ENCODE measurements at places on chromosomes 3 and 15.

GRCh38 chr3:42846685-42847522 is 28.8 kb downstream of the CYP8B1 start:
- DNase-seq, result no peak

- no peak for DNase-seq
Observed at GRCh38 chr3:142947352-142947751, 16.1 kb downstream of the PAQR9 start.

DNA sequence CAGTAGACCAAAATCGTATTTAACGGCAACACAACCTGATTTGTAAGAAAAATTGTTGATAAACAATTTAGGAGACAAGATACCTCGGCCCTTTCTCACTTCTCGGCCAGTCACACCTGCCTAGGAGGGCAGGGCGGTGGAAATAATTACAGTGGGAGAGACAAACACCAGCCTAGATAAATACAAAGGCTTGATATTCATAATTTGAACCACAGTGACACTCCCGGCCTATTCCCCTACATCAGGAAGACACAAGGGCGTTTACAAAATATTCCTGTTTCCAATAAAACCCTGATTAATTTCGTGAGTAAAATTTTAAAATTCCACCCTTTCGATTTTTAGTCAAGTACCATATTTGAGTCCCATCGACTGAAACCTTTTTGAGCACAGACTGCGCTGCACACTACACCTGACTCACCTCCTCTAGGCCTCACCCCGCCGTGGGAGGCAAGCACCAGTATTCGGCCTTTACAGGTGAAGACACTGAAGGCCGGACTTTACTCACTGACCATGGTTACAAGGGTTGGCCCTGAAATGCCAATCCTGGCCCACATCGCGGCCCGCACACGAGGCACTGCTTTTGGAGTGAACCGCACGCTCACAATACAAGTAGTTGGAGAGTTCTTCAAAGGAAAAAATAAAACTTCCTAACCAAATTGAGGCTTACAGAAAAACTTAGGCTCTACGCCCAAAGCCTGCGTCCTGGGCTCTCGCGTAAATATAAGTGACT is 794 bp downstream of the ARPP19 start:
- DNase-seq, result no peak

DNA sequence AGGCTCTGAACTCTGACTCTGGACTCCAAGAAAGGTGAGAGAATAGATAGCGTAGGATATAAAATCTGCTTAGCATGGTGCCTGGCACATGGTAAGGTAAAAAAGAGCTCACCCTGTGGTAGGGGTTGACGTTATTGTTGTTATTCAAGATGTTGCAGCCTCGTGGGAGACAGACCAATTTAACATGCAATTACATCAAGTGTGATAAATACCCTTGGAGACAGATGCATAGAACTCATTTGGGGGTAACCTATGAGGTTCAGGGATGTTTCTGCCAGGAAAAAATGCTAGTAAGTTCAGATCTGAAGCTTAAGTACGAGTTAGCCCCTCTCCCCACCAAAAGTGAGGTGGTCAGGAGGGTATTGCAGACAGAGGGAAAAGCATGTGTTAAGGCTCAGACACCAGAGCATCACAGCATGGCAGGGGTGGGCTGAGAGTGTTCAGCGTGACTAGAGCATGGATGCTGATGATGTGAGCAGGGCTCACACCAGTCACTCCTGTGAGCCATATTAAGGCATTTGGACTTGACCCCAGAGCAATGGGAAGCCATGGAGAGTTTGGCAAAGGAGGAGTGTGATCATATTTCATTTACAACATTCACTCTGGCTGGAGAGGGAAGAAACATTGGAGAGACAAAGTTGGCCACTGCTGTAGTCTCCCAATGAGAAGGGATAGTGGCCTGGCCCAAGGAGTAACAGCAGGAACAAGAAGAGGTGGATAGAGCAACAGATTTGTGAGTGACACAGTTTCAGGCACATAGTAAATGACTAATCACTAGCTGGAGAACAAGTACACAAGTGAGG is 181.0 kb downstream of the UACA start:
- no peak for DNase-seq

DNA sequence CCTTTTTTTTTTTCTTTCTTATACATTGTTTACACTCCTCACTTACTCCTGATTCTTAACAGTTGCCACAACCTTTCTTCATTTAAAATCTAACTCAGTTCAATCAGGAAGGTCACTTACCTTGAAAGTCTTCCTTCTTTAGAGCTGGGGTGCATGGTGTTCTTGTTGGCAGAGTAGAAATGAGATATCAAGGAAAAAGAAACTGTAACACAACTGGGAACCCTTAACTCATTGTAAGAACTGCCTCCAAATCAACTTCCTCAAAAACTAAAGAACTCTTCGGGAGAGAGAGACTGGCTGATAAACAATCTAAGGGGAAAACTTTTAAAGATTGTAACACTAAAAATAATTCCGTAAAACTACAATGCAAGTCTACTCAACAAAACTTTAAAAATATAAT is 1.4 kb upstream of the APPL1 start:
- DNase-seq, result no peak

DNA sequence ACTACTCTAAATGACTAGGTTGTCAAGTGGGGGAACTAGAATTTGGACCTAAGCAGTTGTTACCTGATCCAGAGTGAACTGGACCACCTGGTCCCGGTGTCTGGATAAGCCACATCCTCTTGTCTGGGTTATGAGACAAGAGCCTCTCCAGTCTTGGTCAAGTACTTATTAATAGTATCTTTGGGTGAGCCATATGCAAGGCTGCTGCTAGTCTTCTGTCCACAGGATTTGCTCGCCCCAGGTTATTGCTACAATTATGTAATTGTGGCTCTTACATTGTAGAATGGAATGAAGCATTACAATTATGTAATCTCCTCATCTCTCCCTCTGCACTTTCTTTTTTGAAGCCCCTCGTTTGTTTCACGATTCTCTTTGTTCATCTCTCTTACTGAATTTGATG is 24.0 kb upstream of the AGBL1 start:
- DNase-seq, result no peak

DNA sequence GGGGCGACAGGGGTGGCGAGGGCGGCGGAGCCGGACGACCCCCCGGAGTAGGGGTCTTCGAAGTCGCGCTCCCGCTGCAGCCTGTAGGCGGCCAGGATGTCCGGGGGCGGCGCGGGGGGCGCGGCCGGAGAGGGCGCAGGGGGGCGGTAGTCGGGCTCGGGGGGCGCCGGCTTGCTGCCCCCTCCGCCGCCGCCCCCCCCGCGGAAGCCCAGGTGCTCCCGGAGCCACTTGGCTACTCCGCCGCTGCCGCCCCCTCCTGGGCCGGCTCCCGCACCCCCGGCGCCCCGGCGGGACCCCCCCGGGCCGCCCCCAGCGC is 230 bp downstream of the SHF start:
- no peak for DNase-seq

DNA sequence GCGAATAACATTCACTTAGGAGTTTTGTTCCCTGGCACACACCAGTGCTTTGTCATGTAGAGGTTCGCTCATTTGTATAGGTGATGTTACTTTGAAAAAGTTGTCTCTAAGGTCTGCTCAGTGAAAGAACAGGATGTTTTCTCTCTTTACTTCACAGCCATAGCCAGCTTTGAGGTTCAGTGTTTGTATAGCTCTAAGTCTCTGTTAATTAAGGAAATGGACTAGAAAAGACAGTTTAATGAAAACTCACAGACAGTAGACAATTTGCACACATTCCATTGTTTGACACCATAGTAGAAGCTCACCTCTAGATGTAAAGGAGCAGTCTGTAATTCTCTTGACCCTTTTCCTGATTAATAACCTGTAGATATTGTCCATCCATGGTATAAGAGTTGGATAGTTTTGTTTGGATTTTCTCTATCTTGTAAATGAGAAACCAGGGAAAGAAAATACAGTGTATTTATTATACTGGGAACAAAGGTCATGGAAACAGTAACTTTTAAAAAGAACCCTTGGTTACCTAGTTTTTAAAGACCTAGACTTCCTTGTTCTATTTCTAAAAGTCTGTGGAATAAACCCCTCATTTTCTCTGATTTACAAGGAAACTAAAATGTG is 50.4 kb downstream of the PDE8A start:
- DNase-seq, result no peak

GRCh38 chr3:192365571-192365970 is 361.8 kb downstream of the FGF12 start:
- no peak for DNase-seq

- no peak for DNase-seq
Observed at GRCh38 chr3:158384019-158384418, 187.0 kb upstream of the MLF1 start.
